ENCODE measurements at places on chromosomes 5 and 9. TPM values are rescaled to one million over a fixed set of nuclear protein-coding genes. Genes with fewer than 3 reads are reported as not detected.

- no peak for DNase-seq
Measured at GRCh38 chr9:90836411-90837080, 34.9 kb downstream of the SYK start.

- no peak for DNase-seq
Measured at GRCh38 chr9:38289866-38290245, 102.6 kb upstream of the ALDH1B1 start.

DNA sequence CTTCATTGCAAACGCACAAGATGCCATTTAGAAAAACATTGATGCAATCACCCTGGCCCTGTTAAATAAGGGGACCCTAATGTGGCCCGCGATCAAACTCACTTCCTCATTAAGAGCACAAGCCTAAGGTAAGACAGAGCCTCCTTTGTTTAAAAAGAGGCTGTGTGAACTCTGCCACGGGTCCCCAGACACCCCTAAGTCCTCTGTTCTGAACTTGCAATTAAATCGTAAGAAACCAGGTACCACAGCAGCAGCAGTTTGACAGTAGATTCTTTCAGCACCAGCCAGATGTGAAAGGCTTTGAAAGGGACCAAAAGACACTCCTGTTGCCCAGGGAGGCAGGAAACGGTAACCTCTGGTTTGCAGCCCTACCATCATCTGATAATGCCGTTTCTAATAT lies 346.3 kb downstream of the TMEM167A start:
- no peak for DNase-seq

DNA sequence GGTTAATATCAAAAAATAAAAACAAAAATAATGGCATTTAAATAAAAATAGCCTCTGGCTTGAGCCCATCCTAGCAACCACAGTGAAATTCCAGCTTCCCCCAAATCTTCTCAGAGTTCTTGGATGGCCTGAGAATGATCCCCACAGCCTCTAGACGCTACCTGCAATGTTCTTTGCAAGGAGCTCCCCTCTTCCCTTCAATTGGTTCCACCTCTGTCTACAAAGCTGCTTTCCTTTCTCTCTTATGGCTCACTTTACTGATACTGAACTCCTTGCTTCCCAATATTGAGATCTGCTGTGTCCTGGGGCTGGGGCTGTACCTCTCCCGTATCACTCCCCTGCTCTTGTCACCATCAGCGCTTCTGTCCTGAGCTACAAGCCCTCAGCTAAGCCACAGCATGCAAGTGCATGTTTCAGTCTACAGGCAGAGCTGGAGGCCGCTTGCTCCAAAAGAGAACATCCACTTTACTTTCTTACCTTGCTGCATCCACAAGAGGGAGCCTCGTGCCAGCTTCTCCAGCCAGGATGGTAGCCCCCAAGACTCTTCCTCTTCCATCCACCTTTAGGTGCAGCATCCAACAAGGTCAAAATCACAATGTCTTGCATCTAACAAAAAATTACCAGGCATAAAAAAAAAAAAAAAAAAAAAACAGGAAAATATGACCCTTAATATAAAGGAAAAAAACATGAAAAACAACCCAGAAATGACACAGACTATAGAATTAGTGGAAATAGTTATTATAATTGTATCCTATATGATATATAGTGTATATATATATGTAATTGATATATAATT lies 57.4 kb upstream of the PRSS3 start:
- DNase-seq = peak; percentile 78

GRCh38 chr9:108160039-108160438 lies 670.5 kb upstream of the KLF4 start:
- DNase-seq = no peak

DNA sequence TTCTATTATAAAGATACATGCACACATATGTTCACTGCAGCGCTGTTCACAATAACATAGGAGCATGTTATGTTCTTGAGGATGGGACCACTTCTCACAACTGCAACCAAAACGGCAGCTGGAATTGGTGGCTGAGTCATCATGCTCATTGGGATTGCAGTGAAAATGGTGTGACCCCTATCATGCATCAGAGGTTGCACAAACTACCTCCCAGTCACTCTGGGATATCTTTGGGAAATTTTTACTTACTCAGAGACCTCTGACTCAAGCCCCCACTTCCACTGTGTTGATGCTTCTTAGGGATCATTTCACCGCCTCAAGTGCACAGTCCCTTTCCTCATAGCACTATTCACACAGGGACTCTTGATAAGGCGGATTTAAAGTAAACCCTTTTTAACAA lies 474.1 kb downstream of the BNC2 start:
- no peak for DNase-seq

Gene SPATA31E1
- total RNA-seq = not detected

Gene ENHO
- not detected for total RNA-seq

Gene INSYN2B
- 1.3 TPM for total RNA-seq
